ENCODE measurements at places on chromosomes 5 and 9.

GRCh38 chr9:6973762-6974161 is 216.0 kb downstream of the KDM4C start:
- no peak overlapping the region for H3K27ac ChIP-seq
- no peak overlapping the region for H3K4me3 ChIP-seq
- no peak for DNase-seq
- no peaks in the 10 kb centered on the region for H3K36me3 ChIP-seq

DNA sequence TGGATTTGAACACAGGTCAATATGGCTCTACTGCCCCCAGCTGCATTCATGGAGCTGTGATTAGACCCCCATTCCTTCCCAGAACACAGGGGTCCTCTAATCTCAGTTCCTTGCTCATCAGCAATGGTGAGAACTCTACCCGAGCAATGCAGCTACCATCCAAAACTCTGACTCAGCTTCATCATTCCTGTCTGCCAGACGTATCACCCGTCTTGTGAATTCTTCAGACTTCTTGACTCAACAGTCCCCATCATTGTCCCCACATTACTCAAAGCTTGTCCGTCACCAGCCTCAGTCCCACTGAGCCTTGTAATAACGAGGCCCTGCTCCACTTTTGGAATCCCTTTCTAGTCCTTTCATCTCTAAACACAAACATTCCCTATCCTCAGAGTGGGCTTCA is 36.3 kb upstream of the STX17 start:
- H3K27ac ChIP-seq, result no peak overlapping the region
- DNase-seq, result no peak
- no peak overlapping the region for H3K4me3 ChIP-seq

- no peak for DNase-seq
- H3K27me3 ChIP-seq, result no peaks in the 10 kb centered on the region
- no peaks in the 10 kb centered on the region for H3K36me3 ChIP-seq
These were observed 436.2 kb downstream of the GABRG2 start for GRCh38 chr5:162503796-162504195.

DNA sequence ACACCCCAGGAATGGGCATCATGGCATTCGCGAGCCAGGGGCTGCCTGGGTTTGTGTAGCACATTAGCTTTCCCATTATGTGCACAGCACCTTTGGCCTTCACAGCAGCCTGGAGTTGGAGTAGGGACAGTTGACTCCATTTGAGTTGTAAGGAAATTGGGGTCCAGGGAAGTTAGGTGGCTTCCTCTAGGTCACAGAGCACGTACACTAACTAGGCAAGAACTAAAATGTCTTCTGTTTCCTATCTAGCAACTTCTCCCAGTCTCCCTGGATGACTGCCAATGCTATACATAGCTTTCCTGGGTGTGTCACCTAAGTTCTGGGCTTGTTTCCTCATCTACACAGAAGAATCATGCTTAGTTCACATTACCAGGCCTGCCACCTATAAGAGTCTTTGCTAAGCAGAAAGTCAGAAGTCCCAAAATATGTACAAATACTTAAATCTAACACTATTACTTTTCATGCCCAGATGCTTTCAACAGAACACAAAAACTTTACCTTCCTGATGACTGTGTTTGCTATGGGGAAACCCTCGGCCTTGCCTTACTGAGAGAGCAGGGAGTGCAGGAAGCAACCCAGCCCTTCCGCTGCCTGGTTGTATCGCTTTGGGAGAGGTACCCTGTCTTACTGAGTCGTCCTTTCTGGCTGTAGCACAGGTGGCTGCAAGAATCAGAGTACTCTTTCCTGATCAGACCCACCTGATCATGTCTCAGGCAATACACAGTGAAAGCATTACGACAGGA is 12.0 kb downstream of the MACROH2A1 start:
- H3K4me3 ChIP-seq, result no peak overlapping the region
- no peak overlapping the region for H3K27ac ChIP-seq
- H3K27me3 ChIP-seq, result no peaks in the 10 kb centered on the region
- H3K4me1 ChIP-seq, result no peaks in the 10 kb centered on the region
- H3K36me3 ChIP-seq, result peaks cover 36% of the 10 kb centered on the region

DNA sequence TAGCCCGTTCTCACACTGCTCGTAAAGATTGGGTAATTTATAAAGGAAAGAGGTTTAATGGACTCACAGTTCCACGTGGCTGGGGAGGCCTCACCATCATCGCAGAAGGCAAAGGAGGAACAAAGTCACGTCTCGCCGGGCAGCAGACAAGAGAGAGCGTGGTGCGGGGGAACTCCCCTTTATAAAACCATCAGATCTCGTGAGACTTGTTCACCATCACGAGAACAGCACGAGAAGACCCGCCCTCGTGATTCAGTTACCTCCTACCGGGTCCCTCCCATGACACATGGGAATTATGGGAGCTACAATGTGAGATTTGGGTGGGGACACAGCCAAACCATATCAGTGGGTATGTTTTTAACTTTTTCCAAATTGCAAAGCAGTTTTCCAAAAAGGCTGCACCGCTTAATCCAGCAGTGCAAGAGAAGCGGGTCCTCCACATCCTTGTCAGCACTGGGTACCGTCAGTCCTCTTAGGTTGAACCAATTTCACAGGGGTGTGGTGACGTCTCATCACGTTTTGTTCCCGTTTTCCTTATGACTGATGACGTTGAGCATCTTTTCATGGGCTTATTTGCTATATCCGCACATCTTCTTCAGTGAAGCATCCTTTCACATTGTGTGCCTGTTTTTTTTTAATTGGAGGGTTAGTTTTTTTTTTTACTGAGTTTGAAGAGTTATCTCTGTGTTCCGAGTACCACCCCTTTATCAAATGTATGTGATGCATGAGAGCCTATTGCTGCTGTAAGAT is 8.0 kb upstream of the FCN2 start:
- H3K27ac ChIP-seq, result no peak overlapping the region
- no peak for DNase-seq
- no peaks in the 10 kb centered on the region for H3K36me3 ChIP-seq
- no peaks in the 10 kb centered on the region for H3K4me1 ChIP-seq
